ENCODE measurements at places on chromosomes 16 and 17.

DNA sequence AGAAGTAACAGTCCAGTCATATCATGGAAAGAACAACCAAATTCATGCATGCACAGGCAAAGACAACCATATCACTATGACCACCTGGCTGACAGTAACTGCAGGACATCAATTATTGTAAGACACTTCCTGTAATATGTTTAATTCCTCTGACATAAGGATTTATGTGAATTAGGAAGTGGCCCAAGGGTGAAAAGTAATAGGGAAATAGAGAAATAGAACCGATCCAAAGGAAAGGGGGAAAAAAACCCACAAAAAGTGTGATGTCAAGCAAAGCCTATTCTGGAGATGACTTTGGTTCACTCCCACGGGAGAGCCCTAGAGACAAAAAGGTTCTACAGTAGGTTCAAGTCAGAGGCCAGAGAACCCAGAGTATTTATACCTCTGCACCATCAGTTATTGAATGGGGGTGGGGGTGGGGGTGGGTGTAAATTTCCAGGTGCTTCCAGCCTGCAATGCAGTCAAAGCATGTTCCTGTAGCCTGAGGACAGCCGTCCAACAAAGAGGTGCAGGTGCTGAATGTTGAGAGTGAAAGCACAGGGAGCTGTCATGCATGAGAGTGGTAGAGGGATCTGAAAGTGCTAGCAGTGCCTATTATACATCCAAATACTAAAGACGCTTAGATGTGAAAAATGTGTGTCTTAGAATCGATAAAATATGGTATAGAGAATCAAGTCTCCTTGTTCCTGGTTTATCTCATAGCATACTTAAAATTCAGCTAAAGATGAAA is 95.6 kb upstream of the HLF start:
- no peak for DNase-seq

DNA sequence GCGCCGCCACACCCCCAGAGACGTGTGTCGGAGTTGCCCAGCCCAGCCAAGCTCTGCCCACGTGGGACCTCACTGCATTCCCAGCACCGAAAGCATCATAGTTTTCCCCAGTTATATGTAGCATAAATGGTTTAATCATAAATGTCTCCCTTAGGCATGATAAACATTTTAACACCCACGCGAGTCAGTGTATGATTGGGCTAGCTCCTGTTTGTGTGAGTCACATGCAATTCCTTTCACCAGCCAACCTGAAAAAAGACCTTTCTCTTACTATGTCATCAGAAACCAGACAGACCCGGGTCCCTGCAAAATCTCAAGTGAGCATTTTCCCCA is 9.2 kb downstream of the TAF1C start:
- no peak for DNase-seq

DNA sequence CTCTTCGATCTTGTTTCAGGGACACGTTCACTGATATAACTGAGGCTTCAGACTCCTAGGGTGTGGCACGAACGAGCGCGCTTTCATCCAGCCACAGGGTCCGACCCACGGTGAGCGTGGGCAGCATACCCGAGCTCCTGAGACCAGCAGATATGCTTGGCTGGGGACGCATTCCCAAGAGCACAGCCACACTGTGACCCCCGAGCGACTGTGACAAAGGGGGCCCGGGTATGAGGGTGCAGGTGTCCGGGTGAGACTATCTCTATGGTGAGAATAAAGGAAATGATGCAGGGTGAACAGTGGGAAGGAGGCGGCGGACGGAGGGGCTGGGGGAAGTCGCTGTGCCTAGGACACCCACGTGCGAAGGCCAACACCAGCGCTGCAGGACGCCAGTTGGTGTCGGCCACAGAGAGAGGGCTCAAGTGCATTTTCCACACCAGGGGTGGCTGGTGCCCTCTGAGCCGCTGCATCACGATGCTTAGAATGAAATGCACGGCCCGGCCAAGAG is 17.6 kb downstream of the RPH3AL start:
- DNase-seq, result no peak

- DNase-seq, result no peak
Observed at GRCh38 chr17:81277946-81278693, 17.0 kb downstream of the SLC38A10 start.

- DNase-seq, result no peak
Observed at GRCh38 chr16:1430214-1430758, 592 bp upstream of the PERCC1 start.

- DNase-seq, result no peak
Observed at GRCh38 chr17:42025191-42025579, 5.3 kb downstream of the NKIRAS2 start.

GRCh38 chr17:43695970-43696865 is 34.5 kb upstream of the MEOX1 start:
- DNase-seq, result peak; percentile 10

GRCh38 chr17:37725021-37725595 is 19.8 kb downstream of the HNF1B start:
- DNase-seq, result no peak

DNA sequence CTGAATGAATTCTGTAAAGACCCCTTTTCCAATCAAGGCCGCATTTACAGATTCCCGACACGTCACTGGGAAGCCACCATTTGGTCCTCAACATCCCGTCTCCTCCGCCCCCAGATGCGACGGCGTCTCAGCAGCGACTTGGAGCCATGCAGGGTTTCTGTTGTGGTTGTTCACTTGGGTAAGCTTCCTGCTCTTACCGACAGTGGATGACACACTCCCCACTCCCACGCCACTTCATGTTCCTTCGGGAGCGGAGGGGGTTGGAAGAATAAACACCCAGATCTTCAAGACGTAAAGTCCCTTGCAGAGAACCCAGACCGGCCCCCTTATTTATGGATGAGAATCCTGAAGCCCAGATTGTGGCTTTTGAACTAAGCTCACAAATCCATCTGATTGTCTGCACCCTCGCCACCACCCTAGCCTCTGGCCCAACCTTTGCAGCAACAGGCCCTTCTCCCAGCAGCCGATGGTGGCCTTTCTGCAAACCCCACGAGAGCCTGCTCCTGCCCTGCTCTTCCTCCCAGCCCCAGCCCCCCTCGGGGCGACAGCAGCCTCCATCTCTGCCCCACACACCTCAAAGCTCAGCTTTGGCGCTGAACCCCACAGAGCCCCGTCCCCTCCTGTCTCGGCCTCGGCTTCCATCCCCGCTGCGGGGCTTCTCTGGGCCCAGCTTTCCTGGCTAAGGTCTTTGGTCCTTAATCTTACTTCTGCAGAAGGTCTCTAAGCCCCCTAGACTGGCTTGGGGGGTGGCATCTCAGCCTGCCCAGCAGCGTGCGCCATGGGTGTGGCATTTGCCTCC is 19.0 kb upstream of the OSGIN1 start:
- DNase-seq, result no peak

DNA sequence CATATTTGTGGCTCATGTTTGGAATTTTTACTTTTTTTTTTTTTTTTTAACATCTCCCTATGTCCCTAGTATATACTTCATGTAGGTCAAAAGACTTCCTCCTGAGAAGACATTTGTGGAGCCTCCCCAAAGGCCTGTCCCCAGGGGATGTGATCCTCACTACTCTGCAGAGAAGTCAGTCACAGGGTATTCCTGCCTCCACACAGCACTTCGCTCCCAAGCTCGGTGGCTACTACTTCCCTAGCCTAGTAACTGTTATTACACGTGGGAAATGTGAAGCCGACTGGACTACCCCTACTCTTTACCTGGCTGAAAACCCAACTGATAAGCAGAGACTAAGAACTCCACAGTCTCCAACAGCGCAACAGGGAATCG is 116.8 kb downstream of the HIC1 start:
- no peak for DNase-seq

DNA sequence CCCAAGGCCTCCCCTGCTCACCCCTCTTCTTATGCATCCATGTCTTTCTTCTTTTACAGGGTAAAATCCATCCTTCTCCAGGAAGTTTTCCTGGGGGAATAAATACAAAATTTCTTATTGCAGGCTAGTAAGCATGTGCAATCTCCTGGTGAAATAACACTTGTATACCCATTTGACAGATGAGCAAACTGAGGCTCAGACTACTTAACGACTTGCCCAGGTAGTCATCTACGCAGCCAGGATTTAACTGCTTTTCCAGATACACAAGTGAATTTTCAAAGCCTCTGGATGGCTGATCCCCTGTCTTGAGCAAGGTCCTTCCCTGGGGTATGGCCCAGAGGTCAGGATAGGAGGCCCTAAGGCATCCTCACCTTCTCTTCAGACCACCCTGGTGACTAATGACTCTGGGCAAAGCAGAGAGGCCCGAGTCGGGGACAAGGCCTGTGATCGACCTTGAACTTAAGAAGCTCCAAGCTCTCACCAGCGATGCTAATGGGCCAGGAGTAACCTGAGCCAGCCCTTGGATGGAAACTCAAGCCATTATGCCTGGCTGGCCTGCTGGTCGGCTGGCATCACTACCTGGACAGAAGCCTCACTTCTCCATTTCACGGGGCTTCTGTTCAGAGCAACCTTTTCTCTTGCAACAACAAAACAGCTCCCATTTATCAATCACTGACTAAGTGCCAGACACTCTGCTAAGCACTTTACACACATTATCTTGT is 33.1 kb downstream of the ZNF423 start:
- no peak for DNase-seq

GRCh38 chr16:72913551-72913950 is 134.4 kb downstream of the ZFHX3 start:
- no peak for DNase-seq

DNA sequence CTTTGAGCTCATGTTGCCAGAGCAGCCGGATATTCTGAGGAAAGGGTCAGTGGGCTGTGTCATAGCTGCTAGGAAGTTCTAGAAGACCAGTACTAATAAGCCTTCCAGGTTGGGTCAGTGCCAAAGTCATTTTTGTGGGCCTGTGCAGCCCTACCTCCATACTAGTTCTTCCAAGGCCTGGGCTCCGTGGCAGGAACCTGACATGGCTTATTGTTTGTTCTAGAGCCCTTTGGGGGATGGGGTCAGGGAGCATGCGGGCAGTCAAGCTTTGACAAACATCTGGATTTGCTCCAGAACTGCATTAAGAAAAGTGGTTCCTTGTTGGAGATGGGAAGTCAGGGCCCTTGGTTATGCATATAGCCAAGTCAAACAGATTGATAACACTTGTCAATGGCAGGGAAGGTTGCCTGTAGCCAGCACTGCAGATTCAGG is 7.6 kb downstream of the ALKBH5 start:
- DNase-seq, result no peak

GRCh38 chr17:13478326-13478830 is 123.4 kb downstream of the HS3ST3A1 start:
- DNase-seq, result no peak

DNA sequence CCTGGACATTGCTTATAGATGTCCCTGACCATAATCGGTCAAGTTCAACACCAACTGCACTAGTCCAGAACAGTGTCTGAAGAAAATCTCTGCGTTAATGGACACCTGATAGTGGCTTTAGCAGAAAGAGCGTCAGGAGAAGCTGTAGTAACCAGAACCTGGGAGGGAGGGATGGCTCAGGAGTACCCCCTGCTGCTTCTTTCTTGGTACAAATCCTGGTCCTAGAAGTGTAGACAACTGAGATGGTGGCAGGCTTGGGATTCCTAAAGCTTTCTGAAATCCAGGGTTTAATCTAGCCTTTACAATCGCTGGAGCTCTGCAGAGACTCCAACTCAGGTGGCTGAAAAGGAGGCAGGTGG is 5.4 kb downstream of the MAP3K14 start:
- peak; percentile 20 for DNase-seq

DNA sequence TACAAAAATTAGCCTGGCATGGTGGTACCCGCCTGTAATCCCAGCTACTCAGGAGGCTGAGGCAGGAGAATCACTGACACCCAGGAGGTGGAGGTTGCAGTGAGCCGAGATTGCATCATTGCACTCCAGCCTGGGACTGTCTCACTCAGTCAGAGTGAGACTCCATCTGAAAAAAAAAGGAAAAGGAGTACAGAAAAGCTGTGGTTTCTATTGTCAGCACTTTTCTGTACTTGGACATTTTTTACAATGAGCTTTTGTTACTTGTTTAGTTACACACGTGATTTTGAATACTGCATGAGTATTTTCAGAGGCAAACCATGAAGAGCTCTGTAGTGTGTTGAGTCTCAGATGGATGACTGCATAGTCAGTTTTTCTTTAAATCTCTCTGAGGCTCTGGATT is 26.3 kb downstream of the ZC3H18 start:
- DNase-seq, result no peak

DNA sequence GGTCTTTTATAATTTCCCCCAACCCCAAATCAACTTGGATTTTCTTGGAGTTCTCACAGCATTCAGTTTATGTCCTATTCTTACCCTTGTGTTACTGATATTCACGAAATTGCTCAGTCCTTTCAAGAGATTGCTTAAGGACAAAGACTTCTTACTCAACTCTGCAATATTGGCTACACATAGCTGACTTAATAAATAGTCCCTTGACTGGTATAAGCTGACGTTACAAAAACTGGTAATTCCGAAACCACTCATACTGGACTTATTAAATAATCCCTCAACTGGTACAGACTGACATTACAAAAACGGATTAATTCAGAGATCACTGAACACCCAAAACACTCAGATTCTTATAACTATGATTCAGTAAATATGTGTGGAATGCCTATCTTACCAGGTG is 860 bp downstream of the TIGD7 start:
- DNase-seq, result no peak

DNA sequence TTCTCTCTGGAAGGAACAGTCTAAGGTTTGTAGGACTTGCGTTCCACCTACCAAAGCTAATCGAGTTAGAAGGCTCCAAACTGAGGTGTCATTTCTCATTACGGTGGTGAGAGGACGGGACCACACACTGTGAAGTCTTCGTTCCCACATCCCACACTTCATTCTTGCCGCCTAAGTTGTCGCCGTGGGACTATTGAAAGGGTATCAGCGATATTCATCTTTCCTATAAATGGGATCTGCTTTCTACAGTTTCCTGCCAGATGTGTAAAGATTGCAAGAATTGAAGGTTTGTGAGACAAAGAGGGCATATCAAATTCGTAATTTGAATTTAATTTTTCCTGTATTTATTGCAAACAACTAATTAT is 608 bp upstream of the TRIM37 start:
- peak; percentile 74 for DNase-seq

- DNase-seq, result peak; percentile 86
Observed at GRCh38 chr17:49952209-49952911, 16.6 kb upstream of the DLX4 start.

GRCh38 chr16:19853132-19853741 is 31.4 kb downstream of the GPRC5B start:
- DNase-seq, result no peak

- DNase-seq, result no peak
Observed at GRCh38 chr17:81164371-81165245, 699 bp upstream of the PVALEF start.

DNA sequence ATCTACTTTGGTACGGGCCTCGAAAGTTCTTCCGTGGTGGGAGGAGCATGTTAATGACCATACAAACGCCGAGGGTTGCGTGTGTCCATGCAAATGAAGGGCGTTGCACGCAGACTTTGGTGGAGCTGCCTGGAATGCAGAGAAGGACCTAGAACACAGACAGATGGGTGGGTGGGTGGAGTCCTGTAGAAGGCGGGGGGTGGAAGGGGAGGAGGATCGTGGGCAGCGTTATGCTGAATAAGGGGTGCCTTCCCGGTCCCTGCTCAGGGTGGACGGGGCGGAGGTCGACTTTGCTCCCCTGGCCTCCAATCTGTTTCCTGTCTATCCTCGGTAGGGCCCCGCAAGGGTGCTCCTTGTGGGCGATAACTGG is 795 bp upstream of the PAQR4 start:
- no peak for DNase-seq

GRCh38 chr17:34756637-34757021 is 177.2 kb downstream of the TMEM132E start:
- no peak for DNase-seq

Measured in Kasumi-1 (cell line).